ENCODE measurements at places on chromosomes 13 and 19.

- peak; percentile 98 for DNase-seq
Observed at GRCh38 chr19:4061178-4061682, 5.5 kb downstream of the ZBTB7A start.

DNA sequence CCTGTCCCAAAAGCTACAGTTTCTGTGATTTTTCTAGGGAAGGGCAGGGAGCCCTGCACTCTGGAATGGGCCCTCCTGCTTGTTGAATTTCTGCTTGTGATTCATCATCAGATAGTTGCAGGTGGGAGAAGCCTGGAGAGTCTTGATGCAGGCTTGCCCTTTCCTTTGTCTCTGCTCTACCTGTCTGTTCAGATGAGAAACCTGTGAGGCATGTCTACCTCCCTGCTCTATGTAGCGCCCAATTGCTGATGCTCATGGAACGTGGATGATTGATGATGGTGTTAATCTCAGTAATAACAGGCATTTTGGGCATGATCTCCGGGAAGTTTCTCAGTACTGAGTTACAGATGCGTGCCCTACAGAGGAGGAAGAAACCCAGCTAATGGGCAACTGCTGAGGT is 10.9 kb upstream of the CBY2 start:
- no peak for DNase-seq

DNA sequence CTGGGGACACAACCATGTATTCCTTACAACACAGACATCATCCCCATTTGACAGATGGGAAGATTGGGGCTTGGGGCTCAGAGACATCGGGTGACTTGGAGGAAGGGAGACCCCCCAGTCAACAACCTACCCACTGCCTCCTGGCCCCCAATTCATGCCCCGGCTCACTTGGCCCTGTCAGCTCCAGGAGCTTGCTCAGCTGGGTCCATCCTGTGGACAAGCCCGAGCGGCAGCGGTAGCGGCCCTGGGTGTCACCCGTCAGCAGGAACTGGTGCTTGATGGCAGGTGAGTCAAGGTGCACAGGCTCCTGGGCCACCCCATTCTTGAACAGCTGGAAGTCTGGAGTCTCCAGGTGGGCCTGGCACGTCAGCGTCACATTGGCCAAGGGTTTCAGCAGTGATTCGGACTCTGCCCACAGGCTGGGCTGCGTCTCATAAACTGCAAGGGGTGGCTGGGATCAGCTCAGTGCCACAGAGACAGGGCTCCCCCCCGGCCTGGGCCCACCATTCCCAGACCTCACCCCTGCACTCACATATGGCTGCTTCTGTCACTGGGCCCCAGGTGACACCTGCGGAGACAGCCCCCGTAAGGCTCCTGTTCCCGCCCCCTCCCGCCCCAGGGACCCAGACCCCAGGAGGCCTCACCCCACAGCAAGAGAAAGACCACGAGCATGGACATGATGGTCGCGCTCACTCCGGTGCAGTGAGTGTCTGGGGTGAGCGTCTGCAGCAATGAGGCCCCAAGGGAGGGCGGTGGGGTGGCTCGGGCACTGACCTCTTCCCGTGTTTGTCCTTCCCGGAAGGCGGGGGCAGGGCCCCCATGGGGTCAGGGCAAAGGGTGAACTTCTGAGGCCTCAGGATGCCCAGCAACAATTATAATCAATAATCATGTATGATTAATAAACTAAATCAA is at the start of gene A1BG:
TSS of gene A1BG (minus strand) at position 733 of the 912 bp plus-strand sequence. CDS start at position 678, 55 bp downstream.
- DNase-seq, result no peak

DNA sequence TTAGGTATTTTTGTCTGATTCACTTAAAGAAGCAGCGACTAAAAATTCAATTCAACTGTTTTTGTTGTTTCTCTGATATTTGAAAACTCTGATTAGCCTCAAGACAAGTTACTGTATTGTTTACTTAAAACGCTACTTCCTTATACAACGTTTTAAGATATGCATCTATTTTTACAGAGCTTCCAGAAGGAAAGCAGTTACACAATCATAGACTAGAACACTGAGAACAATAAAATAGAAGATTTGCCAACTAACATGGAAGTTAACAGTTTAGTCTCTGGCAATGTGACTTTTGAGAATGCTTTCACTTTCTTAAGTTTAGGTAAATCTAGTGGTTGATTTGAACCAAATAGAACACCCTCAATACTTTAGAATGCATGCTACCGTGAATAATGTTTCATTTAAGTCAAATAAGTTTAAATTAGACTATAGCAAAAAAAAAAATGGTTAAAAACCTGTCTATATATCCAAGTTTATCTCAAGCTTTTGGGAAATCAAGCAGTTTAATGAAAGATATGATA is 614.8 kb downstream of the DACH1 start:
- DNase-seq, result no peak

DNA sequence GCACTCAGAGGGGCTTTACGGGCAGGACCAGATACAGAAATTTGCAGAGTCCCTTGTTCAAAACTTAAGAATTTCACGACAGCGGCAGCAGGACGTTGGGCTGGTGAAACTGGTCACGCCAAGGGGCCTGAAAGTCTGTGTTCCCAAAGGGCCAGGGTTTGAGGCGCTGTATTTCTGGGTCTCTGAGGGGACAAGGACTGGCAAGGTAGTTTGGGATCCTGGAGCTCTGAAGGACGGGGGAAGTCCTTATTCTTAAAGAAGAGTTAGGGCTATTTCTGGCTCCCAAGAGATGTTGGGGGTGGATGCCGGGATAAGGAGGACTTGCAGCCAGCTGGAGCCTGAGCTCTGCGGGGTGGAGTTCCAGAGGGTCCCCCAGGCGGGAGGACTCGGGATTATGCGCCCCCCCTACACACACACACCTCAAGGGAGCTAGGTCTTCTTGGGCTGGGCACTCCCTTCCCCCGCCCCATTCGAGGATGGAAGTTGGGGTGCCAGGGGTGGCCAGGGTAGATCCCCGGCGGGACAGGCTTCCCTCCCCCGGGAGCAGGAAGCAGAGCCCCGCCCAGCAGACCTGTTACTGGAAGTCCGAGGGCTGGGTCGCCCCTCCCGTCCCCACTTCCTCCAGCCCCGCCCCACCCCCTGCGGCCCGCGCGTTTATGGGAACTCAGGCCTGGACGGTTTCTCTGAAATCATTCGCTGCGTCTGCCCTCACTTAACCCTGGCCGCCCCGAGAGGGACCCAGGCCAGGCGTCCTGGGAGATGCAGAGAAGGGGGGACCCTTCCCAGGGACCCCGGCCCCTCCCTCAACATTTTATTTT is 5.6 kb downstream of the BCL3 start:
- peak; percentile 88 for DNase-seq

- no peak for DNase-seq
Observed at GRCh38 chr13:39016787-39017186, 21.1 kb downstream of the PROSER1 start.

DNA sequence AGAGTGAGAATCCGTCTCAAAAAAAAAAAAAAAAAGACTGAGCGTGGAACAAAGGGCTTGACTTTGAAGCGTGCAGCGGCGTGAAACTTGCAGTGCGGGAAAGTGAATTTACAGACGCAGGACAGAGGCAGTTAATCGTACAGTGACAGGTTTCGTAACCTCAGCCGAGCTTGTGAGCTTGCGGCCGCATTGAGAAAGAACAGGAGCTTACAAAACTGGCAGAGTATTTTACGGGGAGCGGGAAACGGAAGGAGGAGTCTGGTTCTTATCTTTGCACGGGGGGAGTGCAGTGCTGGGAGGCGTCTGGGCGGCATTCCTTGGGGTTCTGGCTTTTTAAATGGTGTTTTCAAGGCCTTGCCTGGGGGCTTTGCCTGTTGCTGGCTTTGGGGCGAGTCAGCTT is 6.0 kb upstream of the BSG start:
- DNase-seq, result no peak

GRCh38 chr13:92197669-92198068 is 799.2 kb downstream of the GPC5 start:
- no peak for DNase-seq

DNA sequence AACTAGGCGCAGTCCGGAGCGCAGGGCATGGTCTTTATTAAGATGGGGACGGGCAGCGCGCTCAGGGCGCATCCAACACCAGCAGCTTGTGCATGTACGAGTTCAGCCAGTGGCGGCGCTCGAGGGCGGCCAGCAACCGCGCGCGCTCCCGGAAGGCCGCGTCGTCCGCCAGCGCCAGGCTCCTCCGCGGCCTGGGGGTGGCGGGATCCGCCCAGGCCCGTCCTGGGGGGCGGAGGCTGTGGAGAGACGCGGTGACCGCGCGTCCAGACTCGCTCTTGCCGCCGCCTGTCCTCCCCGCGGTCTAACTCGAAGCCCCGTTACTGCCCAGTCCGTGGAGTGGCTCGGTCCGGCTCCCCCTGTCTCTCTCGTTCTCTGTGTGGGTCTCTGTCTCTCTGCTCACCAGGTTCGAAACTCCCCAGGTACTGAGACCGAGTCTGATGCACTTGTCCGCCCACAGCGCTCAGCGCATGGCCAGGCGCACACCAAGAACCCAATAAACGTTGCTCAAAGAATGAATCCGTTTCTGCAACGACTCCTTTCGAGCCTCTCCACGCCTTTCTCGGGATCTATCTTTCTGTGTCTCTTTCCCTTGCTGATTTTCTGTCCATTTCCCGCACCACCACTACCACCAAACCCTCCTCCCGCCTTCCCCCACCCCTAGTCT is 702 bp downstream of the PTH2 start:
- DNase-seq, result no peak

- DNase-seq, result peak; percentile 50
Observed at GRCh38 chr19:29302002-29302928, 89.3 kb upstream of the UQCRFS1 start.

DNA sequence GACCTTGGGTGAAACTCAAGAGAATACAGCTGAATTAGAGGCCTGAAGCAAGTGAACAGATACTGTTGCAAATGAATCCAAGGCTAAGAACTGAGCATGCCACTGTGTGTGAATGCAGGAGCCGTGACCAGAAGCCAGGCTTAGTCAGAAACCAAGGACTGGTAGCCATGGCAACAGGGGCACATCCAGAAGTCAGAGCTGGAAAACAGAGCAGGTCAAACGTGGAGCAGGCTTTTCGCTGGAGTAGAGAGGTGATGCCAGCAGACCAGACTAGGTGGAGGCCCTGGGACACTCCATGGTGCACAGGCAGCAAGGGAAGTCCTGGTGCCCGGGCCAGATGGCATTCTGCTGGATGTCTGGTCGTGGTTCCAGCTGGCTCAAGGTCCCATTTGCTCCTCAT is 564.1 kb downstream of the PCDH9 start:
- DNase-seq, result no peak
